ENCODE measurements at places on chromosomes 1 and 21. TPM values are rescaled to one million over a fixed set of nuclear protein-coding genes. Genes with fewer than 3 reads are reported as not detected.

DNA sequence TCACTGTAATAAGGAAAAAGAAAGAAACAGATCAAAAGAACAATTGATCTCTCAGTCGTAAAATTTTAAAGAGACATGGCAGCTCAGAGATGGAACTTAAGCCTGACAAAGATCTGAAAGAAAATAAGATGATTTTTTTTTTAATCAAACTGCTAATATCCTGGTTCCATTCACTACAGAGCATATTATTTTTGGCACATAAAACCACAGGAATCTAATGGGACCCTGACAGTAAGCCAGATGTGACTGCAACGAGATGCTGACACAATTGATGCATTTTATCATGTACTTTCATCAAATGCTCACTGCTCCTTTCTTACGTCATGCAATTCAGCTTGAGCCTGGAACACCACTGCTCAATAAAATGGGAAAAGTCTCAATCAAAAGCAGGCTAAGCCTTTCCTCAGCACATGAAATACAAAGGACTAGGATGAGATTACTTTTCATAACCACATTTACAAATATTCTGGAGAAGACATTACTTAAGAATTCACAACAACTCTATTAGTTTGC, 16.6 kb downstream of the GPATCH2 start:
- no peak for DNase-seq

The ALG6 gene
- 14.4 TPM for total RNA-seq

The RCSD1 gene
- total RNA-seq, result 8.7 TPM

DNA sequence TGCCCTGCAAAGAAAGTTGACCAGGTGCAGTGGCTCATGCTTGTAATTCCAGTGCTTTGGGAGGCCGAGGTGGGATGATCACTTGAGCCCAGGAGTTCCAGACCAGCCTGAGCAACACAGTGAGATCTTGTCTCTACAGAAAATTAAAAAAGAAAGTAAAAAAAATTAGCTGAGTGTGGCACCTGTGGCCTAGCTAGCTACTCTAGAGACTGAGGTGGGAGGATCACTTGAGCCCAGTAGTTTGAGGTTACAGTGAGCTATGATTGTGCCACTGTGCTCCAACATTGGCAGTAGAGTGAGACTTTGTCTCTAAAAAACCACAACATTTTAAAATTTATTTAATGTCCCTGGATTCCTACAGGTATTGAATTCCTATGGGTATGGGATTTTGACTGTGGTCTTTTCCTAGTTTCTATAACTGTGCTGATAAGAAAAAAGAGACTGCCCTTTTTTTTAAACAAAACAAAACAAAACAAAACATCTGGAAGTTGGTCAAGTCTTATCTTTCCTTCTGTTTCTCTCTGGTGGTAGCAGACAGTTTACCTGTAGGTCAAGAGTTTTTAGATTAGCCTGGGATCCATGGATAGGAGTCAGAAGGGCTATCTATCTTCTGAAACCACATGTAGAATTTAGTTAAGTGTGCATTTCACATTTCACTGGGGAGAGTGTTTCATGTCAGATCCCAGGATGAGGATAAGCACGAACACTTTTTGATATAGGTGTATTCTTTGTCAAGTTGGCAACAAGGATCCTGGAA, 18.8 kb downstream of the UCK2 start:
- no peak for DNase-seq

- DNase-seq, result no peak
These were observed 5.4 kb upstream of the ZNF281 start for GRCh38 chr1:200415227-200415626.

The ADGRB2 gene
- 7.5 TPM for total RNA-seq

DNA sequence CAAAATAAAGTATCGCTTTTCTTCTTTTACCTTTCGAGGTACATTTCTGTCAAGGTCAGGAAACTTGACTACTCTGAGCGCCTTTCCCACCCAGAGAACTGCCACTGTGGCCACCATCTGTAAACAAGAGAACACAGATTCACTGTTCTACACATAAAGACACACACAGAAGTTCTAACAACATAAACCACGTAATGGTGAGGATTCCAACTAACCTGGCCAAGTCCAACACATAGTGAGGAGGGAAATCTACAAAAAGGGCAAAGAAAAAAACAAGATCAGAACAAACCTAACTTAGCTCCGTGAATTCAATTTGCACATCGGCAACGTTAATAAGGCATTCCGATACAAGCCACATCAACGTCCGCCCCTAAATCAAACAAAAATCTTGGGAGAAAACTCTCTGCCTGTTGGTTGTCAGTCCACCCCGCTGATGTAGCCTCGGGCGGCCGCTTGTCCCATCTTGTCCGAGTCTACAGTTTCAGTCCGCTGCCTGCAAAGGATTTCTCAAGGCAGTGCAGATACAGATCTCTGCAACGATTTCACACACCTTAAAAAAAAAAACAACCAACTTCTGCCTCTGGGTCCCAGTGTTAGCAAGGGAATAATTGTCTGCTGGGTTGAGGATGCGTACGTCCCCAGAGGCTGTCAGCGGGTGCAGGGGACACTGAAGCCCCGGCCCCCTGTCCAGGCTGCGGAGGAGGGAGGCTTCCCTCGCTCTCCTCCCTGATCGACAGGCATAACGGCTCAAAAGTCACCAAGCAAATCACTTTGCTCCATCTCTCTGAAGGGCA, 1.0 kb downstream of the SLC35D1 start:
- DNase-seq, result peak; percentile 76

DNA sequence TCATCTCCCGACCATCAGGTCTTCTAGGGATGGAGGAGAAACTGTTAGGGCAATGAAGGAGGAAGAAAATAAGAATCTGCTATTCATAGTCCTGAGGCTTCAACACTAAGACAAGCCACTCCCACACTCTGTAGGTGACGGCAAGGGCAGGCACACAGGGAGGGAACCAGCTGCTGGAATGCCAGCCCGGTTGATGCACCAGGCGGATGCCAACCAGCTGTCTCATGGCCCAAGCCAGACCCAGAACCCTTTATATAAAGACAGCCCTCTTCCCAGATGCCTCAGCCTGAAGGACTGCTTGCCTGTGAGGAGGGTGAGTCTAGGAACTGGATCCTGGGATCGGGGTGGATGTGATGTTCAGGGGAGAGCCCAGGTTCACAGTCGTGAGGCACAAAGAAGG, at the start of gene KPRP:
Gene KPRP, plus strand, starts transcription at position 279 of the 400 bp plus-strand sequence. CDS start 1,564 bp downstream, outside the sequence.
- no peak for DNase-seq

GRCh38 chr1:28031173-28031572, 57.2 kb downstream of the EYA3 start:
- DNase-seq, result no peak

DNA sequence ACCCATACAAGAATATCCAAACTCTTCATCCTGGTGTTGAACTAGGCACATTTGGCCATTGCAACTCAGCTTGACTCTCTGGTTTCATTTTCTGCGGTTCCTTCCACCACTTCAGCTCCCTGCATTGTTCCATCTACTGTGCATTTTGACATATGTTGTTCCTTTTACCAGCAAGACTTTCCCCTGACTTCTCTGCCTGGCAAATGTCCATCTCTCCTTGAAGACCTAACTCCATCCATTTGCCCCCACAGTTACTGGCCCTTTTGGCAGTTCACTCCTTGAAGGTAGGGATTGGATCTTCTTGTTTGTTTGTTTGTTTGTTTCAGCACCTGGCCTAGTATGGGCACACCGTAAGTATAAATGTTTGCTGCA, 8.7 kb downstream of the PADI2 start:
- no peak for DNase-seq

Measured in ureter (tissue), 1 donor.